ENCODE measurements at places on chromosomes 11 and 22. TPM values are rescaled to one million over a fixed set of nuclear protein-coding genes. Genes with fewer than 3 reads are reported as not detected.

SLC25A18 gene
- total RNA-seq: not detected

GP1BB gene
- not detected for total RNA-seq

KIRREL3 gene
- total RNA-seq: 1.2 TPM

IGSF9B gene
- 0.96 TPM for total RNA-seq

CST6 gene
- 1.5 TPM for total RNA-seq

VPREB1 gene
- not detected for total RNA-seq

ZBED5 gene
- total RNA-seq: 29.1 TPM

RAC2 gene
- 138 TPM for total RNA-seq

GRAP2 gene
- 0.78 TPM for total RNA-seq

OR51E1 gene
- not detected for total RNA-seq

MMP12 gene
- total RNA-seq: not detected

MUC5AC gene
- total RNA-seq: not detected

TMEM121B gene
- not detected for total RNA-seq

DCHS1 gene
- 4.3 TPM for total RNA-seq

PHRF1 gene
- 14.8 TPM for total RNA-seq

ACRV1 gene
- not detected for total RNA-seq

ROBO4 gene
- 9.6 TPM for total RNA-seq

LRRC55 gene
- total RNA-seq: not detected

KIAA1671 gene
- 7.7 TPM for total RNA-seq

GATD1 gene
- total RNA-seq: 23.5 TPM

MYOD1 gene
- not detected for total RNA-seq

OR6A2 gene
- 0.24 TPM for total RNA-seq

SNX32 gene
- 0.20 TPM for total RNA-seq

OR2AT4 gene
- not detected for total RNA-seq

MYBPC3 gene
- total RNA-seq: not detected

MS4A6E gene
- not detected for total RNA-seq

MPZL2 gene
- not detected for total RNA-seq

SBF1 gene
- total RNA-seq: 34.1 TPM

NUCB2 gene
- total RNA-seq: 64.3 TPM

TPBGL gene
- total RNA-seq: not detected

Measured in RPMI7951 (cell line).